HAP-1 (cell line): ENCODE measurements at places on chromosomes 1 and 21.

DNA sequence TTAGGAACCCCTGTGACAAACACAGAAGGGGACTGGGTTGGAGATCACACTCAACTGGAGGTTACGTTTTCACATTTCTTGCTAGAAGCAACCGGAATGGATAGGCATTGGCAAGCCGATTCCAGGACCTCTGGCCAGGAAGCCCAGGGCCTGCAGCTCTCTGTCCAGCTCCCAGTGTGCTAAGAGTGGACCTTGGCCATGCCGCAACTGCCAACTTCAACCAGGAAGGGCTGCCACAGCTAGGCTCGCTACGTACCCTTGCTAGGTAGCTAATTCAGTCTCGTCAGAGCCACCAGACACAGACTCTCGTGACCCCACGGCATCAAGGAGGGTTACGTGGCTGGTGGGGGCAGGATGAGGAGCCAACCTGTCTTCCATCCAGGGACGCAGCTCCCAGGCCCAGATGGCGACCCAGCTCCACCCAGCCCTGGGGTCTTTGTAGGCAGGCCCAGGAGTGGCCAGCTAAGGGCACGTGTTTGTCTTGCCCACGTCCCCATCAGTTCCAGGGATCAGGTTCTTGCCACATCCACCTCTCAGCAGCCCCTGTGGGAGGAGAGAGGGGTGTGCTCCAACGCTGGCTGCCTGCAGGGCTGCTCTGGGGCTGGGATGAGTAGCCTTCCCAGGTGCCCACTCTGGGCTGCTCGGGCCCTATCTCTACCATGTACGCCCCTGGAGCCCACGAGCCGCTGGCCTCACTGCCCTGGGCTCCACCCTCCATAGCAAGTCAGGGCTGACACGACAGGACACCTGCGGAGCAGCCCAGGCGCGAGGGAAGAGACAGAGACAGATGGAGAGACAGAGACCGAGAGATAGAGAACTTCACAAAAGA, 39.2 kb downstream of the UBE2G2 start:
- no peak for DNase-seq

DNA sequence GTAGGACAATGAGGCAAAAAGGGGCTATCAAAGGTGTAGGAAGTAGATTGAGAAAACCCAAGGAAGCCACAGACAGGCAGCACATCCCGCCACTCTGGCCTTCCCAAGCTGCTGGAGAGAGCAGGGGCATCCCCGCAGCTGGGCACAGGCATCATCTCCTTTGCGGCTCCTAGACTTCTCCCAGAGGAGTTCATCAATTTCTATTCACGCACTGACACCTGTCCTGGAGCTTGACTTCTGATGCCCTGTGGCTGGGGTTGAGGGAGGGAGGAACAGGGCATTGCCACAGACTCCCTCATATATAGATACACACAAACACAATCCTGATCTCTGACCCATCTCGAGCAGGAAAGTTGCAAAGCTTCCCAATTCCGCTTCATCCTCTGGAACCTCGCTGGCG, 1.9 kb upstream of the TFAP2E start:
- DNase-seq = no peak

DNA sequence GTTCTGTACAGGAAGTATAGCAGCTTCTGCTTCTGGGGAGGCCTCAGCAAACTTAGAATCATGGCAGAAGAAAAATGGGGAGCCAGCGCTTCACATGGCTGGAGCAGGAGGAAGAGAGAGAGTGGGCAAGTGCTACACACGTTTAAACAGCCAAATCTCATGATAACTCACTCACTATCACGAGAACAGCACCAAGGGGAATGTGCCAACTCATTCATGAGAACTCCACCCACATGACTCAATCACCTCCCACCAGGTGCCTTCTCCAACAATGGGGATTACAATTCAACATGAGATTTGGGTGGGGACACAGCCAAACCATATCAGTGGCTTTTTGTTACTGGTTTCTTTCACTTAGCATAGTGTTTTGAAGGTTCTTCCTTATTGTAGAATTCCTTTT, 138.6 kb downstream of the SYT14 start:
- DNase-seq = no peak

GRCh38 chr21:45725844-45726200, 82.3 kb downstream of the PCBP3 start:
- DNase-seq = no peak

- DNase-seq = no peak
Observed at GRCh38 chr1:17605582-17606344, 66.3 kb downstream of the ARHGEF10L start.
